ENCODE measurements at places on chromosomes 16 and 17.

DNA sequence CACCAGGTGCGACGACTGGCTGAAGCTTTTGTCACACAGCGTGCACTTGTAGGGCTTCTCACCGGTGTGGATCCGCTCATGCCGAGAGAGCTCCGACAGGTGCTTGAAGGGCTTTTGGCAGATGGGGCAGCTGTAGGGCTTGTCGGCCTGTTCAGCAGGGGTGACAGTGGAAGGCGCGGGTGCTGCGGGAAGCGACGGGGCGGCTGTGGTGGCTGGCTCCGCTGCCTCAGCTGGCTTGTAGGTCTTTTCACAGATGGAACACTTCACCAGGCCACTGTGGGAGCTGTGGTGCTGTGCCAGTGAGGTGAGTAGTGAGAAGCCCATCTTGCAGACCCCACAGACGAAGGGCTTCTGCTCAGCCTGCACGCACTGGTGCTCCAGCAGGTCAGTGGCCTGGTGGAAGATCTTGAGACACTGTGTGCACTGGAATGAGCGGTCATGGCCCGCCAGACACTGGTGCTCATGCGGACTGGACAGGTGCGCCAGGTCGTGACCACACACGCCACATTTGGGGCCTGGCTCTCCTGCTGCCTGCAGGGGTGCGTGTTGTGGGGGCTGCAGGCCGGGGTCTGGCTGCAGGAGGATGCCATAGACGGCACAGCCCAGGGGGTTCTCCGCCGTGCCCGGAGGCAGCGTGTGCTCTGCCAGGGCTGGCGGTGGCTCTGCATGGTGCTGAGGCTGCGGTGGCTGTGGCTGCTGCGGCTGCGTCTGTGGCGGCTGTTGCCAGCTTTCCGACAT is 2.8 kb downstream of the ZNF319 start:
- no peak for DNase-seq

- DNase-seq = no peak
Observed at GRCh38 chr17:4233668-4234258, 30.0 kb downstream of the ANKFY1 start.

DNA sequence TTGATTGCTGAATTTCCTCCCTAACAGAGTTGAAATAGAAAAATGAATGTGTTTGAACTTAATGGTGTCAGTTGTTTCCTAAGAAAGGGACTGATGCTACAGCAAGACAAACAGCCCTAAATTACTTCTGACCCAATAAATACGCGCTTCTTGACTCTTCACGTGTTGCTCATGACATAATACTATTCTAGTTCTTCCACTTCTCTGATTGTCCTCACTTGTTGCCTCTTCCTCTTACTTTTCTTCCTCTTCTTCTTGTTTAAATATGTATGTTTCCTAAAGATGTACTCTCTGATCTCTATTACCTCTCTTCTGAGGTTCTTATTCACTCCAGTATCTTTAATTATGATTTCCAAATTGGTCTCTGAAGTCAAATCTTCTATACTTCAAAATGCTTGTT is 32.4 kb downstream of the RNF43 start:
- no peak for DNase-seq

DNA sequence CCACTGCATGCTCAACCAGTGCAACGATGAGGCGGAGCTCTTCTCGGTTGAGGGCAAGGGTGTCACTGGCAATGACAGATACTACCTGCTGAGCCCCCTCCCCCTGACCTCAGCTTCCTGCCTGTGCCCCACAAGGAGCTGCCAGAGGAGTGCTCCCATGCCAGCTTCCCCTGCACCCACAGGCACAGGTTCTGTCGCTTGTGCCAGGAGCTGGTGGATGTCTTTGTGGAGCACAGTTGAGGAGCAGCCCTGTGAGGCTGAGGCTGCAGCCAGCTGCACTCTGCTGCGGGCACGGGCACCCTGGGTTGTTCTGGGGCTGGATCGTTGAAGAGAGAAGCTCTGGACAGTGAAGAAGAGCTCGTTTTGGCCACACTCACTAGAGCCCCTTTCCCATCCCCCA is 165.3 kb upstream of the ZNF267 start:
- DNase-seq = no peak

DNA sequence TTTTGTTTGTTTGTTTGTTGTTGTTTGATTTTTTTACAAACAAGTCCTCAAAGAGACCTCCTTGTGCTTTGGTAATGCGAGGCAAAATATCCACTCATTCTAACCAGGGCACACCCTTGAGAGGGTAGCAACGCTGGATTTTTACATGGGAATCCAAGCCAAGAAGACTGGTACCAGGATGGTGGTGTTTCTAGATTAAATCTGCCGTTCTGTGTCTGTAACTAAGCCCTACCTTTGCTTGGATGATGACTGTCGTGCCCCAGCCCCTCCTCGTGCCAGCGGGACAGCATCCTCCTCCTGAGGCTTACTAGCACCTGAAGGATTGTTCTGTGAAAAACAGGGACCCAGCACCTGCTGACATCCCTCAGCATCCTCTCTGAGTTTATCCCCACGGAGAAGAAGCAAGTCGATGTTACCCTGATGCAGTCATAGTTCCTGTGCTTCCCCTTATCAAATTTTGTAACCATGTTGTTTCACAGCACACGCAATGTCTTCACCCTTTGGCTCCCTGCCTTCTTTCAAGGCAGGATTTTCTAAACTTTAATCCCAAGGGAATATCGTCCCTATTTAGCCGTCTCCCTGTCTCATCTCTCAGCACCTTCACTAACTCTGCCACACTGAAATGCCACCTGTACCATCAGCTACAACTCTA is 5.1 kb upstream of the HSBP1 start:
- DNase-seq = no peak

GRCh38 chr17:45782889-45783592 is 1.1 kb upstream of the CRHR1 start:
- no peak for DNase-seq

DNA sequence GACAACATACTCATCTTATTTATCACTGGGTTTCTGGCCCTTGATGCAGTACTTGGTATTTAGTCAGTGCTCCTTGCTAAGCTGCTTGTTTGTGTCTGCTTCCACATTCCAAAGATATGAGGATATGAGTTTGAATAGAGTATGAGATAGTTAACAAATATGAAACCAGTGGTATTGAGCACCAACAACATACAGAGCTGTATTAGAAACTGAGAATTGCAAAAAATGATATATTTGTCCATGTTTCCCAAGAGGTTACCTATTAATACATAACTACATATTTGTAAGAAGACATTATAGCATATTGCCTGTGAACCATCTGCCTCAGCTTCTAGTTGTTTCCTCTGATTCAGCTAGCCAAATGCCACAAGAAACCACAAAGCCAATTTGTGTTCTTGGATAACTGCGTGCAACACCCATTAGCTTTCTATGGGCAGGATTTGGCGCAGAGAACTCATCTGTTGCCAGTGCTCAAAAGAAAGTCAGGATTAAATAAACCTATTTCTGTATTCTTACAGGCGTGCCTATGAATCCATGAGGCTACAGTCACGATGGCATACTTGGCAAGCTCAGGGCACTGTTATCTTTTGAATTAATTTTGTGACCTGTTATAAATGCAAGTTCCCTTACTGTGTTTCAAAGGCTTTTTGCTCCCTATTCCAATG is 194.4 kb downstream of the MAP2K6 start:
- no peak for DNase-seq

DNA sequence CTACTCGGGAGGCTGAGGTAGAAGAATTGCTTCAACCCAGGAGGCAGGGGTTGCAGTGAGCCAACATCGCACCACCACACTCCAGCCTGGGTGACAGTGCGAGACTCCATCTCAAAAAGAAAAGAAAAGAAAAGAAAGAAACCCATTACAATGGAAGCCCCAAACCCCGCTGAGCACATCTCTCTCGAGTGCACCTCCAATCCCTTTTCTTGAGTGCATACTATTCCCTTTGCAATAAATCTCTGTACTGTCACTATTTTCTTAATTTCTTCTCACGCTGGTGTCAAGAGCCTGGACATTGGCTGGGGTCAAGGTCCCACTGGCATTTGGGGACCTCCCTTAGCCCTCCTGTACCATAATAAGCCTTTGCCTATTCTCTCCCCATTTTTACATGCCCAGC is 398.4 kb upstream of the EEF2KMT start:
- no peak for DNase-seq

- DNase-seq = no peak
Observed at GRCh38 chr16:88473666-88474534, 20.8 kb downstream of the ZFPM1 start.

GRCh38 chr16:57519796-57520360 is 16.5 kb downstream of the CCDC102A start:
- peak; percentile 57 for DNase-seq

- DNase-seq = no peak
Observed at GRCh38 chr17:18344021-18344420, 19.3 kb downstream of the SHMT1 start.

DNA sequence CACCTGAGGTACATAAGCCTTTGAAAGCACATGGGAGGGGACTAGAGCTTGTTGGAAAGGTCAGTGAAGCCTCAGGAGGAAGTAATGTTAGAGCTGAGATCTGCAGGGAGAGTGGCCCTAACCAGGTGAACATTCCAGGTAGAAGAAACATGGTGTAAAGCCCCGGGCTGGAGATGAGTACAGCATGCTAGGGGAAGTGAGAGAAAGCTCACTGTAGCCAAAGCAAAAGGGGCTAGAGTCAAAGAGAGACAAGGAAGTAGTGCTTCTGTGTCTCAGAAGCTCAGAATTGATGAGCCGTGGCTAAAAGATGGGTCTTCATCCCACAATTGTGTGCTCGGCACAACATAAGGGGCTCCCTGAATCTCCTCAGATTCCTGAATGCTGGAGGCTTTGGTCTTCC is 481.8 kb downstream of the XYLT1 start:
- no peak for DNase-seq

DNA sequence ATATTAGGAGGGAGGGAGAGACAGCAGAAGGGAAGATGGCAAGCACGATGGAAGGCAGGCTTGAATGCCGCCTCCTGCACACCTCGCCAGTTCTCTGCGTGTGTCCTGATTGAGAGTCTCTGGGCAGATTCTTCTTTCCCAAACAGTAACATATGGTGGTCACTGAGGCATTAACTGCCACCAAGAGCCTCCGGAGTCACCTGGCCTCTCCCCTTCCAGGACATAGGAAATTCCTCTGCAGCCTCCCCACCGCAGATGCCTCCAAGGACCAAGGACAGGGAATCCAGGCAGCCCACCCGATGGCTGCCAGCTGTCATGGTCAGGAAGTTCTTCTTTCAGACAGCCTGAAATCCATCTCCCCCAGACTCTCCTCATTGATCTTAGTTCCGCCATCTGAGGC is 149.3 kb downstream of the ENGASE start:
- no peak for DNase-seq

DNA sequence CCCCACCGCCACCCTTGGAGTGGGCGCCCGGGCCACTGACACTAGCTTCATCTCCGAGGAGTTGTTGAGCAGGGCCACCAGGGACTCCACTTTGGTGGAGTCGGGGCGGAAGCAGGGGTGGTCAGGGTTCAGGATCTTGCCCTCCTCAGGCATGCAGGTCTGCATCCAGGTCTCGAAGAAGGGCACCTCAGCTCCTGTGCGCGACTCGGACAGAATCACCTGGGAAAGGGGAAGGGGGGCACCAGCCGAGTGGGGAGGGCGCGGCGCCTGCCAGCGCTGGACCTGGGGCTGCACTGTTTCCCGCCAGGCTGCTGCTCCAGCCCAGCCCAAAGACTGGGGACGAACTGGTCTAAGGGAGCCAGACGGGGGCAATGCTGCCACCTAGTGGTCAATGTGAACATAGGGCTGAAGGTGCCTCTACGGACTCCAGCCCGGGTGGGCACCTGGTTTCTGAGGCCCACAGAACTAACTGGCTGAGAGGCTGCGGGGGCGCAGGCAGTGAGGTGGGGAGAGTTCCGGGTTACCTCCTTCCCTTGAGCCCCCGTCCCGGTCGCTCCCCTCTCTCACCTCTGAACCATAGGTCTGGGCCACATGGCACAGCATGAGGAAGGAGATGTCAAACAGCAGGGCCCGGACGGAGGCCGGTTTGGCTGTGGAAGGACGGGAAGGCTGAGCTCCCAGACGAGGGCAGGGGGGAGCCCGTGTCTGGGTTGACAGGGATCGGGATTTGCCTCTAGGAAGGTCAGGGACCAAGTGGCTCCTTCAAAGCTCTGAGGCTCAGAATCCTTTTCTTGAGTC is 11.8 kb downstream of the CSF3 start:
- peak; percentile 42 for DNase-seq

GRCh38 chr16:2499890-2500429 is 13.8 kb upstream of the ATP6V0C start:
- no peak for DNase-seq

DNA sequence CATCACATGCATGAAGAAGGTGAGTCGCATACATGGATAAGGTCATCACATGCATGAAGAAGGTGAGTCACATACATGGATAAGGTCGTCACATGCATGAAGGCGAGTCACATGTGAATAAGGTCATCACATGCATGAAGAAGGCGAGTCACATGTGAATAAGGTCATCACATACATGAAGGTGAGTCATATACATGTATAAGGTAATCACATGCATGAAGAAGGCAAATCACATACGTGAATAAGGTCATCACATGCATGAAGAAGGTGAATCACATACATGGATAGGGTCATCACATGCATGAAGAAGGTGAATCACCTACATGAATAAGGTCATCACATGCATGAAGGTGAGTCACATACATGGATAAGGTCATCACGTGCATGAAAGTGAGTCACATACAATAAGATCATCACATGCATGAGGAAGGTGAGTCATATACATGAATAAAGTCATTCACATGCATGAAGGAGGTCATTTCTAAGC is 105.1 kb upstream of the SDK2 start:
- no peak for DNase-seq

- DNase-seq = no peak
Observed at GRCh38 chr17:4978726-4979125, 8.7 kb downstream of the CAMTA2 start.

- DNase-seq = no peak
Observed at GRCh38 chr16:68013440-68013839, 2.3 kb downstream of the DPEP2NB start.

- DNase-seq = no peak
Observed at GRCh38 chr16:47161464-47161863, 17.7 kb upstream of the NETO2 start.

DNA sequence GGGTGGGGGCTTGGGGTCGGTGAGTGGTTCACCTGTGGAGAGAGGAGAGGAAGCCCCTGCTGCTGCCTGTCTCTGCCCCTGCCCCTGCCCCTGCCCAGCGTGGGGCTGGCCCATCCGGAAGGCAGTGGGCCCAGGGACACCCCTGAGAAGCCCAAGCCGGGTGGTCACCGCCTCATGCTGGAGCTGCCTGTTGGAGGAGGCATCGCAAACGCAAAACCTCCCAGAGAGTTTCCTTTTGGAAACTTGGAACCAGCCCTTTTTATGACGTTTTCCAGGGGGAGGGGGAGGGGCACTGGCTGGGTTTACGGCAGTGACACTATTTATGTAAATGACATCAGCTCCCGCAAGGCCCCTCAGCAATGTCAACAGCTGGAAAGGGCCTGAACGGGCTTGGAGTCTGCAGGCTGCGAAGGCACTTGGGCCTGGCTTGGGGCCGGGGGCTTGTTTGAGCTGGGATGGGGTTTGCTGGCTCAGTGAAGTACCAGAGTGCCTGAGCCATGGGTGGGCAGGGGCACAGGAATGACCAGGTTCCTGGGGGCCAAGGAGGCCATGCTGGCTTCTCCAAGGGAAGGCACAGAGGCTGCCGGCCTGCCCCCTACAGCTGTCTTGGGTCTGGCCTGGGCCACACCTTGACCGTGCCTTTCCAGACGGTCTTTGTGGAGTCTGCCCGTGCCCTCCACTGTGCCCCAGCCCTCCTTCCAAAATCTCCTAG is 219.5 kb downstream of the NTN1 start:
- no peak for DNase-seq

Data from activated CD8-positive, alpha-beta memory T cell treated with anti-CD3 and anti-CD28 coated beads for 1 hour (primary cell).